ENCODE measurements at places on chromosomes 11 and 22.

DNA sequence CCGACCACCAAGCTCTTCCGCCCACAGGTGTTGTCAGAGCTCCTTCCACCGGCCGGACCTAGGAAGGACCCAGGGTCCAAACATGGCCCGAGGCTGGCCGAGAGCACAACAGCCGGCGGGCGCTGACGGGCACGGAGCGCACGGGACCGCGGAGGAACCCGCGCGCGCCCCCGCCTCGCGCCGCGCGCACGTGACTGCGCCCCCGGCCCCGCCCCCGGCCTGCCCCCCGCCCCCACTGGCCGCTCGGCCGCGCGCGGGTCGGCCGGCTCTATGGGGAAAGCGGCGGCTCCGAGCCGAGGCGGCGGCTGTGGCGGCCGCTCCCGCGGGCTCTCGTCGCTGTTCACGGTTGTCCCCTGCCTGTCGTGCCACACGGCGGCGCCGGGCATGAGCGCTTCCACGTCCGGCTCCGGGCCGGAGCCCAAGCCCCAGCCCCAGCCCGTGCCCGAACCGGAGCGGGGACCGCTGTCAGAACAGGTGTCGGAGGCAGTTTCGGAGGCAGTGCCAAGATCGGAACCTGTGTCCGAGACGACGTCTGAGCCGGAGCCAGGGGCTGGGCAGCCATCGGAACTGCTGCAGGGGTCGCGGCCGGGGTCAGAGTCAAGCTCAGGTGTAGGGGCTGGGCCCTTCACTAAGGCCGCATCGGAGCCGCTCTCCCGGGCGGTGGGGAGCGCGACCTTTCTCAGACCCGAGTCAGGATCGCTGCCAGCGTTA is at the start of gene OSBP2:
Gene OSBP2, plus strand, starts transcription at position 235 of the 711 bp plus-strand sequence. Its CDS starts 36 bp downstream, at position 271.
- DNase-seq: no peak

DNA sequence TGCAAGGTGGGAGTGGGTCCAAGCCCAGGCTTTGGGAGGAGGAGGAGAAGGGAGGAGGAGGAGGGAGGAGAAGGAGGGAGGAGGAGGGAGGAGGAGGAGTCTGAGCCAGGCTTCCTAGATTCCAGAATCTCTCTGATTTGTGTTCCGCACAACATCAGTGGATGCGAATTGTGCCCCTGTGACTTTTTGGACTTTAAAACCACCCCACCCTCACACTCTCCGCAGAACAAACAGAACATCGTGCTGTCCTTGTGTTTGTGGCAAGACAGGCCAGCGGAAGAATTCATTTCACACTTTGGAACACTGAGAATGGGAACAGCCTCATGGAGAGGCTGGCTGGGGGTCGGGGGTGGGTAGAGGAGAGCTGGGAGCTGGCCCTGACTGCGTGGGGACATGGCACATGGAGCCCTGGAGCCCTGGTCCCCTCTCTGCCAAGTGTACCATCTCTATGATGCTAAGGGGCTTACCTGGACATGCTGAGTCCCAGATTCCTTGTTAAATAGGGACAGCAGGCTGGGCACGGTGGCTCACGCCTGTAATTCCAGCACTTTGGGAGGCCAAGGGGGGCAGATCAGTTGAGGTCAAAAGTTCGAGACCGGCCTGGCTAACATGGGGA is 16.4 kb upstream of the SHANK2 start:
- no peak for DNase-seq

- DNase-seq: no peak
These were observed 11.3 kb upstream of the MTMR3 start for GRCh38 chr22:29871684-29872083.

DNA sequence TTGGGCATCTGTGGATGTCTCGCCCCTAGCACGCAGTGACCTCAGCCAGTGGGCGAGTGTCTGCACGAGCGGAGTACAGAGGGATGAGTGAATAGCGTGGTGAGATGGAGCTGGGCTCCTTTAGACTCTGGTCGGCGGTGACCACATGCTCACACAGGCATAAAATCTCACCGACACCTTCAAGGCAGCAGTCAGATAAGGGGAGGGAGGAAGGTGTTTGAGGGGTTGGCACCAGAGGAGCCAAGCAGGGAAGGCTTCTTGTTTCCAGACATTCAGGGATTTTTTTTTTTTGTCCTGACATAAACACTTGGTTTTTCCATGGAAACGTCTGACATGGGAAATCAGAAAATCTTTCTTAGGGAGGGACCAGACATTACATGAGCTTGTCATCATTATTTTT is 35.8 kb downstream of the GRIK4 start:
- DNase-seq: no peak

DNA sequence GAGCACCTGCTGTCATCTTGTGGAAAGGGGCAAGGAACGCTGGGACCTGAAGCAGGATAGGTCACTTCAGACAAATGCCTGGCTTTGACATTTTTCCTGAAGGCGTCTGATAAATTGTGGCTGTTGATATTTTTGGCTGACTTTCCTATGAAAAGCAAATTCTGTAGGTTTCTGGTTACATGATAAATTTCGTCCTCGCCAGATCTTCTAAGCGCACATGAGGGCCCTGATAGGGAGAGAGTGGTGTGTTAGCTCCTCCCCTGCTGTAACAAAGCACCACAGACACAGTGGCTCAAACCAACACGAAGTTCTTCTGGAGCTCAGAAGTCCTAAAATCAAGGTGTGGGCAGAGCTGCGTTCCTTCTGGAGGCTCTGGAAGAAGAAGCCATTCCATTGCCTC is 19.6 kb downstream of the APOL4 start:
- DNase-seq: no peak

- DNase-seq: no peak
These were observed 20.8 kb upstream of the ARRB1 start for GRCh38 chr11:75371949-75372876.

DNA sequence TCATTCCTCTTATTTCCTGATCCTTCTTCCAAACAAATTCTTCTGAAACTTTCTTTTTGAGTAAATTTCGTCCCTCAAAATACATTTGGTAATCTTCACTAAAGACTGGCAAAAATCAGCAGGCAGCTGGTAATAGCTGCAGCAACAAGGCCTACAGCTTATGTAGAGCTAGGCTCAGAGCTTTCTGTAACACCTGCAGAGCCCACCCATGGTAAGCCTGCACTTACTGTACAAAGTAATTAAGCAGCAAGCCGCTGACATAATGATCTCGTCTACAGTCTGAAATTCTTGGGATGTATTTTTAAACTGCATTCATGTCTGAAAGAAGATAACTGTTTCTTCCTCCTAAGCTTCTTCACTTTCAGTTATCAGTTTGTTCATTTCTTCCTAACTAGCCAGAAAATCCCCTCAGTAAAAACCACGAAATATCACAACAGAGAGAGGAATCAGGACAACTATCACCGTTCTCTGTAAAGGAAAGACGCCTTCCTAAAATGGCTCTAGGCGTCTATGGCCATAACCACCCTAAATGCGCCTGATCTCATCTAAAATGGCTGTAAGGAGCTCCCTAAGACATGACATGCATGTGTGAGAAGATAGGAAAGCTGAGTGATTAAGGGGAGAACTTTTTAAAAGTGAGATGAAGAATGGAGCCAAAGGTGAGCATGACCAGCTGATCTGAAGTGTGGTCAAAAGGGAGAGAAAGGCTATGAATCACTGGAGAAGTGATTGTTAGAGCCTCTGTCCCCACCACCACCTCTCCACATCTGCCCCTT is 56.2 kb downstream of the DENND5A start:
- no peak for DNase-seq

DNA sequence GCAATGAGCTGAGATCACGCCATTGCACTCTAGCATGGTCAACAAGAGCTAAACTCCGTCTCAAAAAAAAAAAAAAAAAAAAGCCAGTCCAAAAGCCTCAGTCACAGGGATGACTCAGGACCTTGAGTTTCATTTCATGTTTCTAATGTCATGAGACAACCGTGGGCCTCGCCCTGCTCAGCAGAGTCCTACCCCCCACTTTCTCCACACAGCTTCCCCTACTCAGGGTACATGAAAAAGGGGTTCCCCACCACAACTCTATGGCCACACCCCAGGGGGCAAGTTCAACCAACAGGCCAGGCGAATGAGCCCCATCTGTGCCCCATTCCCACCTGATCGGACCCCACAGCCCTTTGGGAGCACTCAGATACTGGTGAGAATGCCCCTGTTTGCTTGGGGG is 24.3 kb upstream of the ADA2 start:
- DNase-seq: no peak

DNA sequence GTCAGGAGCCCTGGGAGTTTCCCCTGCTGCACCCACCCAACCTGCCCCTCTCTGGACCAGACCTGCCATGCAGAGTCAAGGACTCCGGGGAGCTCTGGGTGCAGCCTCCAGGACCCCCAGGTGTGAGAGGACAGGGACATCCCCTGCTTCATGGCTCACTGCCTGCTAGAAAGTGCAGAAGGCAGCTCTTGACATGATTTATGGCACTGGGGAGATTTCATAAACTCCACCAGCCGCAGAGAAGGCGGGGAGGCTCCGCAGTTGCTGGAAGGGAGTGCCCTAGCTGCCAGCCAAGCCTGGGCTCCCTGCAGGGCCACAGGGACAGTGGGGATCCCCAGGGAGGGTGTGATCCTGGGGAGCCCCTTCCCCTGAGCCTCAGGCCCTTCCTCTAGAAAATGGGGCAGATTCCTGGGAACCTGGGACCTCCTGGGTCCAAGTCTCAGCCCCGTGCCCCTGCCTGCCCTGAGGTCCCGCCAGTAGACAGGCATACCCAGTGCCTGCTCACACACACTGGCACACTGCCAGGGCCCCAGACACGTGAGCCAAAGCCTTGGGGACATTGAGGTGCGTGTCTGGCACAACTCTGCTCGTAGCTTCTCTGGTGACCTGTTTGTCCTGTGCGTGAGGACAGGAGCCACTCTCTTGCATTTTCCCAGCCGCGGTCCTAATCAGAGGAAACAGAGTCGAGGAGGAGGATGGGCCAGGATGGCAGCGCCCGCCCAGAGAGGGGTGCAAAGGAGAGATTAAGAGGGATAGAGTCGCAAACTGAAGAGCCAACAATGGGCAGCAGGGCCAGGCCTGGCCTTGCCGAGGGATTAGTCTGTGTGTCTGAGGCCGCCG is 13.8 kb downstream of the CABP7 start:
- no peak for DNase-seq

DNA sequence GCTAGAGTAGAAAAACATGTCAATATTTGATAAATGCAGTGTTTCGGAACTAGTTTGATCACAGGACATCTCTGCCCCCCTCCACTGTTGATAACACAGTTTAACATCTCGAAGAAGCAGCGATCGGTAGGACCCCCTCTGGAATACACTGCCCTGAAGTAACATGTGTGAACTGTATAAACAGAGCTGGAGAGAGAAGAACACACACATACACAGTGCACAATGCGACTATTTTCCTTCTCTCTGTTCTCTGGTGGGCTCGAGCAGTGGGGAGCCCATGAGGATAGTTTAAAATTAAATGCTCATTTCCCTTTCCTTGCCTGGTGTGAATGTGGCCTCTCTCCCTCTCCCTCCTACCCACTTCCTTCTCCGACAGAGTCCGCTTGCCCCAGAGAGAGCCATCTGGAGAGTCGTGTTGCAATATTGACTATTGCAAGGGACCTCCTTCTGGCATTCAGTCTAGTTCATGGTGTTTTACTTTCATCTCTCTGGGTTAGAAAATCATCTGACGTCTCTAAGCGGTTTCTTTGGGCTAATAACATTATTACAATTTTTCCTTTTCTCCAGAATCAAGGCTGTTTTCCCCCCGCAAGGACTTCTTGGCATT is 51.6 kb upstream of the BARX2 start:
- DNase-seq: no peak

- DNase-seq: no peak
These were observed 27.8 kb downstream of the LRP5 start for GRCh38 chr11:68340003-68340767.

DNA sequence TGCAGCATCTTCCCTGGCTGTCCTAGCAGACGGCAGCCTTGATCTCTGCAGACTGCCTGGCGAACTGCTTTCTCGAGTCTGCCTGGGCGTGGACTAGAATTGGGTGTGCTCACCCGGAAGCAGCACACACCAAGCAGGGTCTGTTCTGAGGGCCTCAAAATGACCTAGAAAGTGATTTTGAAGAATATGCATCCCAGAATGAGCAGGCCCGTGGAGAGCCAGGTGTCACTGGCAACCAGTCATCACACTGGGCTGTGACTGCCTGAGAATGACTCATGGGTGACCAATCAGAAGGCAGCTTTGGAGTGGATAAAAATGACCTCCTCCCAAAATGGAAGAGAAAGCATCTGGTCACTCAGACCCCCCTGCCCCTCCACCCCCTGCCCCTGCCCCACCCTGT is 114.9 kb upstream of the NECTIN1 start:
- DNase-seq: no peak

DNA sequence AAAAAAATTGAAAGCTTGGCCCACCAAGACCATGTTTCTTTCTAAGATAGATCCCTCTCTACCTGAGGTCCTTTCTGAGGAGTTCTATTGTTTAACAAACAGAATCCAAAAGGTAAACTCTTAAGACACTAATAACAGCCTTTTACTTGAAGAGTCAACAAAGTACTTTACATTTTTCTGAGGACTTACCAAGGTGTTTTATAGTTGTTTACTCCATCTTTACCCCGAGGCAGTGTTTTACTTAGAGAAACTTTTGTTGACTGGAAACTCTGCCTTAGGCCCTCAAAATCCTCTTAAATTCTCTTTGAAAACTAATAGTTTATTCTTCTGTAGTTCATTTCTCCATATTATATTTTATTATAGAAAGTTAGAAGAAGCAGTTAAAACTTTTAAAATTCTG is 49.7 kb upstream of the NOX4 start:
- DNase-seq: no peak

- no peak for DNase-seq
These were observed 64.3 kb upstream of the IGLL5 start for GRCh38 chr22:22823131-22823810.

- DNase-seq: no peak
These were observed 24.0 kb downstream of the PANX1 start for GRCh38 chr11:94152678-94153065.

DNA sequence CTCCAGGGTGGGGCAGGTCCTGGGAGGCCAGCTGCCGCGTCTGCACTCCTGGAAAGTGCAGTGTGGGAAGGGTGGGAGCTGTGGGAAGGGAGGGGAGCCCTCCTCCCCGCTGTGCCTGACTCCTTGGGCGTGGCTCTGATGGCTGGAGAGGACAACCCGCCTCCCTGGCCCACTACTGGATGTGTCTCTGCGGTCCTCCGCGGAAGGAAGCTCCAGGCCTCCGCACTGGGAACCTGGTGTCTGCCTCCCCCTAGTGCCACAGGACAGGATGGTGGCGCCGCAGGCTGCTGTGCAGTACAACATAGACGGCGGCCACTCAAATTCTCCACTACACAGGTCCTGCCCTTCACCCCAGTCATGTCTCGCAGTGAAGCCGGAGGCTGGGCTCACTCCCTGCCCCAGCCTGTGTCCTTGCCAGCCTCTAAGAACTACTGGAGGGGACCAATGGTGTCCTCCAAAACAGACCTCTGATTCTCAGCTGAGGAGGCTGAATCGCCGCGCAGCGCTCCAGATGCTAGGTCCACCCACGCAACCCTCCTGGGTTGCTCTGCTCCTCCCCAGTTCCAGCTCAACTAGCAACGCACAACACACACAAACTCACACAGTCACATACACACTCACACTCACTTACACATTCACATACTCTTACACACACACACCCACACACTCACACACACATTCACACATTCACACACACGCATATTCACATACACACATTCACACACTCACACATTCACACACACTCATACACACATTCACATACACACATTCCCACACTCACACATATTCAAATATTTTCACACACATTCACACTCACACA is 12.4 kb upstream of the DSCAML1 start:
- no peak for DNase-seq

Data from thoracic aorta (tissue), 2 donors.